ENCODE measurements at places on chromosomes 1 and 21.

DNA sequence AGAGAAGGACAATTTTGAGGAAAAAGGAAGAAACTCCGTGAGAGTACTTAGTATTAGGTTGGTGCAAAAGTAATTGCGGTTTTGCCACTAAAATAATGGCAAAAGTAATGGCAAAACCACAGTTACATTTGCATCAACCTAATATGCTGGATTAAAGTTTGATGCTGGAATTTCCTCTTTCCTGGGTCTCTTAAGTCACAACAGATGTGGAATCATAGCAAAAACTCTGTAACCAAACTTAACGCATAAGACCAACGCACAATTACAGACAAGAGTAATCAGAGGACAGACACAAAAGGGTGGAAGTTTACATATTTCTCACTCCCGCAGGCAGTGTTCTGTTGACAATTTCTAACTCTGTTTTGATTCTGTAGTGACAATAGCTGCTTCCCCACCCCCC, 182.4 kb downstream of the BACH1 start:
- DNase-seq: no peak

DNA sequence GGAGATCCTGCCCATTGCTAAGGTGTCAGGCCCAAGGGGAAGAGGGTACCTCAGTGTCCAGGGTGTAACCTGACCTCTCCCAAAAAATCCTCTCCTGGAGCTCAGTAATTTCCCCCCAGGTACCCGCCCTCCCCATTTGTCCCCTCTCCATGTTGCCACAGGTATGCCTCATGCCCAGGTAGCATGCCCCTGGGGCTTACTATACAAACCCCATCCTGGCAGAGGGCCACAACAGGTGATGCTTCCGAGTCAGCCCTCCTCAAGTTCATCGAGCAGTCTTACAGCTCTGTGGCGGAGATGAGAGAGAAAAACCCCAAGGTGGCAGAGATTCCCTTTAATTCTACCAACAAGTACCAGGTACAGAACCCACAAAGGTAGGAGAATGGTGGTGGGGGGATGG, 15.7 kb downstream of the ATP1A4 start:
- no peak for DNase-seq

DNA sequence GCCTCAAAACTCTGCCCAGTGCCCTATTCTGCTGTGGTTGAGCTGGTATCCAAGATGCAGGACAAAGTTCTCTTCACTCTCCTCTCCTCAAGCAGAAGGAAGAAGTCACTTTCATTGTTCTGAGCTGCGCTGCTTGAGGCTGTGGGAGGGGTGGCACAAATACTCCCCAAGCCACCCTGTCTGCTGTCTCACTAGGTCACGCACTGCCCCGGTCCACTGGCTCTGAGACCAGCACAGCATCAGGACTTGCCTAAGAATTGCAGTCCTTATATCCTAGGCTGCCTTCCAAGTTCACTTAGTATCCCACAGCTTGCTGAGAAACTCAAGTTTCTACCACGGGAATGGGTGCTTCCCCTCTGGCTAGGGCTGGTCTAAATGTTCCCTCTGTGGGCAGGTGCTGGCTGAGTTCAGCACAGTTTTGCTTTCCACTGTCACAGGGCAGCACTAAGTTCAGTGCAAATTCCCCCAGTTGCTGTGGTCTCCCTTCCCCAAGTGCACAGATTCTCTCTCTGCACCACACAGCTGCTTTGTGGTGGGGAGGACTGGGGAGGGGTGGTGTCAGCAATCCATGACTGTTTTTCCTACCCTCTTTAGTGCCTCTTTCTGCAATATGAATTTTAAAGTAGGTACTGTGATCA, 32.4 kb downstream of the SLC9C2 start:
- DNase-seq: no peak

GRCh38 chr21:41187537-41188025, 19.6 kb downstream of the BACE2 start:
- no peak for DNase-seq

DNA sequence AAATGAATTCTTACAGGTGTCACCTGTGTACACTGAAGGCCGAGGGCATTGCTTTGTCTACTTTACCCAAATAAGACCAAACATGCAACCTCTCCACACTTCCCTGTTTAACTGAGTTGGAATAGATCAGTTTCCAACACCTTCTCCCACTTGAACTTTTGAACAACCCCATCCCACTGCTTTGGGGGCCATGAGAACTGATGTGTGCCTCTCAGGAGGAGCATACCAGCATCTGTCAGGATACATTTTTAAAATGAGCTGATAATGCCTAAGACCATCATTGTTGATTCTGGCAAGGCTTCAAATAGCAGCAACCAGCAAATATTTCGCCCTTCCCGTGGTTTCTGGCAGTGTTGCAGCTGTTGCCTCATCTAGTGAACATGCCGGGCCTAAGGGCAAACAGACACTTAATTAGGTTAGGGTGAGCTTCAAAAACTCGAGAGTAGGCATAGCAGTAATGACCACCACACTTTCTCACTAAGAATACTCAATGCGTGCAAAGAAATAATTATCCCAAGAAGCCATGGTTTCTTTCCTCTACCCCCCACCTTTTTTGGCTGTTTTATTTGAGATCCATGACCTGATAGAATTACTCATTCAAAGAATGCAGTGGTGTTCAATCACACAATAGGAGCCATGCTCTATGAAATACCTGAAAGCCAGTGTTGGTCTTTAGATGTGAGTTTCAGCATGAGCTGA, 63.7 kb downstream of the MAP10 start:
- DNase-seq: no peak

GRCh38 chr1:155202731-155203515, 4.8 kb downstream of the THBS3 start:
- no peak for DNase-seq

DNA sequence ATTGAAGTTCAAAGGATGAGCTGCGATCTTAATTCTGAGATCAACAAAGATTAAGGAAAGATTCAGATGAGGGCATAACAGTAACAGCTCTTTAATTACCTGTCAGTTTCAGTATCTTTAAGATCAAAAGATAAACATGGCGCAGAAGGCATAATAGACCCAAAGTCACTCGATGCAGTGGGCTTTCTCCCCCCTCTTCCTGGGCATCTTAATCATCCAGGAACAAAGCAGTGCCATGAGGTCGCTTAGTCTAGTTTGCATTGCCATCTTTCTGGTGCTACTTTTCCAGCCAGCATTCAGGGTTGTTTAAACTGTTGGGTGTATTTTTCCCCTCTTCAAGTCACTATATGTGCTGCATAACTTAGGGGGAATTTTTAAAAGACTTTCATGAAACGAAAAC, 72.3 kb downstream of the HUNK start:
- DNase-seq: no peak

- DNase-seq: no peak
Observed at GRCh38 chr1:26277261-26277661, 2.6 kb upstream of the SH3BGRL3 start.

- no peak for DNase-seq
Observed at GRCh38 chr1:5847013-5847659, 145.1 kb downstream of the NPHP4 start.

GRCh38 chr1:160877221-160877620, 7.8 kb downstream of the ITLN1 start:
- no peak for DNase-seq

Data from stimulated activated CD8-positive, alpha-beta memory T cell treated with anti-CD3 and anti-CD28 coated beads, Interleukin-15, amount 100 ng/mL, for 1 hour (primary cell).